ENCODE measurements at places on chromosomes 7 and 10. TPM values are rescaled to one million over a fixed set of nuclear protein-coding genes. Genes with fewer than 3 reads are reported as not detected.

The EGR2 gene
- total RNA-seq: 4.2 TPM

The CALML3 gene
- not detected for total RNA-seq

The INA gene
- total RNA-seq: 2.3 TPM

The TRIL gene
- total RNA-seq: 1.3 TPM

The TFEC gene
- total RNA-seq: 0.33 TPM

The FKBP6 gene
- not detected for total RNA-seq

The TRIM24 gene
- 12.2 TPM for total RNA-seq

The GSDME gene
- 5.3 TPM for total RNA-seq

The NKX6-2 gene
- not detected for total RNA-seq

The UPK3BL1 gene
- total RNA-seq: 11.7 TPM

The SP8 gene
- total RNA-seq: not detected

The PGAM2 gene
- total RNA-seq: 1.6 TPM

The TMEM196 gene
- total RNA-seq: not detected

The SHTN1 gene
- 24.7 TPM for total RNA-seq

The ANKRD30A gene
- total RNA-seq: not detected

The ENTPD1 gene
- 2.1 TPM for total RNA-seq

The MACC1 gene
- total RNA-seq: 16.6 TPM

The ITGB1 gene
- 259 TPM for total RNA-seq

The C7orf57 gene
- 0.26 TPM for total RNA-seq

Measured in body of pancreas (tissue), 4 donors.